ENCODE measurements at places on chromosomes 12 and 14.

DNA sequence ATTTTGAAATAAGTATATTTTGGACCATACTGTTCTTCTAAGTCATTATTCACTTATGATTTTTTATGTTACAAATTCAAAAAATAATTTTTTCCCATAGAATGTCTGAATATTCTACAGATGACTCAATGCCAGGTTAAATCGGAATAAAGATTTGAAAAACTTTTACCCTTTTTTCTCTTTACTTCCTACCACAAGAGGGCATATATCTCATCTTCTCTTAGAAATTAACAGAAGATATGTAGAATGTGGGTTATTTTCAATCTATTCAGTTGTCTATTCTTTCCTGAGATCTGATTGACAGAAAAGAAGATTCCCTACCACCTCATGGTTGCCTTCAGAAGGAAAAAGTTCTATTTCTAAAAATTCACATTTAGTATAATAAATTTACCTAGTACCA is 53.0 kb upstream of the KITLG start:
- peak; percentile 5 for DNase-seq

DNA sequence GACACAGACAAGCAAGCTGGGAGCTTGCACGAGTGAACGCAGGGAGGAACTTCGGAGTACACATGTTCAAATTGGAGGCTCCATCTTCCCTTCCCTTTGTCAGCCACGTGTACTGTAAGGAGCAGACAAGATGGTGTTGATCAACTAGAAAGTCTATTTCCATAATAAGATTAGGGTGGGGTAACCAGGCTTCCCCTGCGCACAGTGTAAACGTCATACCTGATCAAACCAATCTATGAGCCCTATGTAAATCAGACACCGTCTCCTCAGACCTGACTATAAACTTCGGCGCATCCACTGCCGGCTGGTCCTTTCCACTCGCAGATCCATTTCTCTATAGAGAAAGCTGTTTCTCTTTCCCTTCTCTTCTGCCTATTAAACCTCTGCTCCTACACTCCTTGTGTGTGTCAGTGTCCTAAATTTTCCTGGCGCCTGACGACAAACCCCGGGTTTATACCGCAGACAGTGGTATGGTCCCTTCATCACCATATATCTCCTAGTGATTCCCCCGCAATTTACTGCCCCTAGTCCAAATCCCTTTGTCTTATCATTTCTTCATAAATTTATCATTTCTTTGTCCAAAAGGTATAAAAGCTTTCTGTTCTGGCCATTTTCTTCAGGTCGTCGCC is 7.5 kb upstream of the ETFBKMT start:
- no peak for DNase-seq

GRCh38 chr12:20132818-20133217 is 235.5 kb upstream of the PDE3A start:
- DNase-seq = no peak

GRCh38 chr12:121089031-121089812 is 43.5 kb upstream of the P2RX7 start:
- no peak for DNase-seq

DNA sequence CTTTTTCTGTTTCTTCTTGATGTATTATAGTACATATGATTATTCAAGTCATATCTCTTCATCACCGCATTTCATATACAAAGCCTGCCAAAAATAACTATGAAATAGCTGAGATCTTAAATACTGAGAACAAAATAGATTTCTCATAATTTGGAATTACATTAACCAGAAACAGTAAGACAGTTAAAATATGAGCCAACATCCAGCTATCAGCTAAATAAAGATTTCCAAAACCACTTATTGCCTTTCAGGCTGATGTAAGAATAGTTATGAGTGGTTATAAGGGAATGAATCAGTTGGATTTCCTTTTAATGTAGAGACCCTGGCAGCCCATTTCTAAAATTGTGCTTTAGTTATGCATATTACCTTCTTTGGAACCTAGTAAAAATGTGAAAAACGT is 47.4 kb downstream of the TMEM117 start:
- no peak for DNase-seq

GRCh38 chr12:75269209-75269608 is 59.6 kb upstream of the KCNC2 start:
- DNase-seq = no peak

- no peak for DNase-seq
Measured at GRCh38 chr12:130813949-130814348, 25.1 kb downstream of the STX2 start.

DNA sequence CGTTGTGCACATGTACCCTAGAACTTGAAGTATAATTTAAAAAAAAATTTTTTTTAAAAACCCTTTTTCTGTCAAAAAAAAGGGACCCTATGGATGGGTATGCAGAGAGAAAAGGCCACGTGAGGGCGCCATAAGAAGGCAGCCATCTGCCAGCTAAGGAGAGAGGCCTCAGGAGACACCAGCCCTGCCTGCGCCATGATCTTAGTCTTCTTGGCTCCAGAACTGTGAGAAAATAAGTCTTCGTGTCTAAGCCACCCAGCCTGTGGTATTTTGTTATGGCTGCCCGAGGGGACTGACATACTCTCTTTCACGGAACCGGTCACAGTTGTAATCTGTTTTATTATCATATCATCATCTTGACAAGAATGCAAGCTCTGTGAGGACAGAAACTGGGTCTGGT is 174.8 kb downstream of the EFCAB11 start:
- DNase-seq = no peak

DNA sequence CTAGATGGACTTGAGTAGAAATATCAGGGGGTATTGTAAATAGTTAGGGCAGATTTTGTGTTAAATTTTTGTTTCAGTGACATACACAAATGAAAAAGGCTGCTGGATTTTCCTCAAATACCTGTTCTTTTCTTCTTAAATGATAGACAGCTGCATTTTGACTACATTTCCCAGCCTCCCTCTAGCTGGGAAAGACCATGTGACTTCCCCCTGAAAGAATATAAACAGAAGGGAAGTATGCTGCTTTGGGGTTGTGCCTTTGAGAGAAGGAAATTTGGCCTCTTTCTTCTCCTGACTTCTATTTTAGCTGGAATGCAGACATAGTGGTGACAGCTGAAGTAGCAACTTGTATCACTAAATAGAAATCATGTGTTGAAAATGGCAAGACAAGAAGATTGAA is 476.1 kb upstream of the SYT1 start:
- no peak for DNase-seq

- no peak for DNase-seq
Measured at GRCh38 chr14:29671034-29671433, 256.6 kb downstream of the PRKD1 start.

DNA sequence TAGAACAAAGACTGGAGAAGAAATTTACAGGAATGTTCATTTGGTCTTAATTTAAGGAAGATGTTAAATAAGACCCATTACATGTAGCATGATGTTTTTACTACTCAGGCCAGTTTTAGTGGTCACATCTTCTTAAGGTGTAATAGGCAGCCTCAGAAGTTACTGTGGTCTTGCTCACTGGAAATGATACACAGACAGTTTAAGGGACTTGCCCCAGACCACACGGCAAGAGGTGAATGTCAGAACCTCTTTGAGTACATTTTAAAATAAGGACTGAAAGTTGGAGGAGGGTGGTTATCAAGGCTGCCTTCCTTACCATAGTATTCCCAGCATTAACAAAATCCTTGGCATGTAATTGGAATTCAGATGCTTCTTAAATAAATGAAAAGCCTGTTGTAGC is 37.9 kb downstream of the LRRK2 start:
- no peak for DNase-seq

DNA sequence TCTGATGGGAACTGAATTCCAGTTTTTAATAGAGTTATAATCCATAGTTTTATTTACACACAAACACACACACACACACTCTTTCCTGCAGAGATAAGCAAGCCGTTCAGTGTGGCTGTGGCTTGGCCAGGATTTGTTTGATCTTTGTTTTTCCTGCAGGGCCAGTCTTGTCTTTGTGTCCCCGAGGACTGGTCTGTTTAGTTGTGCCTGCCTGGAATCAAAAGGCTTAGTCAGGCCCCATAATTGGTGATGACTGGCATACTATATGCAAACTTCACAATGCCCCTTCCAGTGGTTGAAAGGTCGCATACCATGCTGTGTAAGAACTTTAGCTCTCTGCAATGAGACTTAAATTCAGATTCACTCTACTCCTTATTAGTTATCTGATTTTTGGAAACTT is 26.0 kb downstream of the WBP11 start:
- DNase-seq = peak; percentile 71

DNA sequence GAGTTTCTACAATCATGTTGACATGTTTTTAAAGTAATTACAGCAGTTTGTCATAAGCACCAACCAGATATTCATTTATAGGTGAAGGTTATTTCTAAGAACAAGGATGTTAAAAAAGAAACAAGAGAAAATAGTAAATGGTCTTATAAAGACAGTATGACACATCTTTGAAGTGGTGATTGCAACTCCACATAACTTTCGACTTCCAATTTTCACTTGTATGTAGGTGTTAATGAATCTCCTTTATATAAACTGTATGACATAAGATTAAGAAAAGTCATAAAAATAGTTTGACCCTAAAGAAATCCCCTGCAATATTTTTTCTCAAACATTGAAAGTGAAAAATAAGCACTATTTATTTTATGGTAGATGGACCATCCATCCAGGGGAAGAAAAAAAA is 144.8 kb upstream of the PTPRQ start:
- no peak for DNase-seq

GRCh38 chr14:75640876-75641275 is 19.8 kb downstream of the ERG28 start:
- no peak for DNase-seq

DNA sequence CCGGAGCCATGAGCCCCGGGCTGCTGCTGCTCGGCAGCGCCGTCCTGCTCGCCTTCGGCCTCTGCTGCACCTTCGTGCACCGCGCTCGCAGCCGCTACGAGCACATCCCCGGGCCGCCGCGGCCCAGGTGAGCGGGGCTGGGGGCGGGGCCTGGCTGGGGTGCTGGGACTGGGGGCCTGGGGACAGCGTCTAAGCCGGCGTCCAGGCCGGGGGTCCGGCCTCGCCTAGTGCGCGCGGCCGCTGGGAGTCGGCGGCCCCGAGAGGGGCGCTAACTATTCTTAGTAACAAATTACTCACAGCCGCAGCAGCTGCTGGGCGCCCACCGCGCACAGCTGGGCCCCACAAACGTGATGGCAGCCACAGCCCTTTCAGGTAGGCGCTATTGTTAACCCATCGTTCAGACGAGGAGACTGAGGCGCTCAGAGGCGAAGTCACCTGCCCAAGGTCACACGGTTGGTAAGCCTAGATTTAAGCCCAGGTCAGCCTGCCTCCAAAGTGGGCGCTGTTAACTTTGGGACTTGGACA is 374 bp downstream of the CYP46A1 start:
- DNase-seq = no peak

GRCh38 chr14:99602054-99602787 is 1.8 kb downstream of the CCDC85C start:
- peak; percentile 49 for DNase-seq

DNA sequence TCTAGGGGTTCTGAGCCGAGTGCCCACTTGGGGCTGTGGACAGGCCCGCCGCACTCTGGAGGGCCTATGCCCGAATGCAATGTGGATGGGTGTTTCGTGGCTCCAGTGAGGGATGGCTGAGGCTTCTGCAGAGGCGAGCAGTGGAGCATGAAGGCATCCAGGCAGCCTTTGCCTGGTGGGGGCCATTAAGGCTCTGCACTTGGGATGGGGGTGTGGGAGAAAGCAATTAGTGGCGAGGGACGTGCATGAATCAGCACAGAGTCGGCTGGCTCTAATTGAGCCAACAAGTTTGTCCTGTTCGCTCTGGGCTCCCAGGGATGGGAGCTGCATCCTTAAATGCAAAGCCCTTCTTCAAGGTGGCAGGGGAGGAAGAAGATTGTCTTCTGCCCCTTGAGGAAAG is 346.9 kb upstream of the FKBP4 start:
- no peak for DNase-seq

DNA sequence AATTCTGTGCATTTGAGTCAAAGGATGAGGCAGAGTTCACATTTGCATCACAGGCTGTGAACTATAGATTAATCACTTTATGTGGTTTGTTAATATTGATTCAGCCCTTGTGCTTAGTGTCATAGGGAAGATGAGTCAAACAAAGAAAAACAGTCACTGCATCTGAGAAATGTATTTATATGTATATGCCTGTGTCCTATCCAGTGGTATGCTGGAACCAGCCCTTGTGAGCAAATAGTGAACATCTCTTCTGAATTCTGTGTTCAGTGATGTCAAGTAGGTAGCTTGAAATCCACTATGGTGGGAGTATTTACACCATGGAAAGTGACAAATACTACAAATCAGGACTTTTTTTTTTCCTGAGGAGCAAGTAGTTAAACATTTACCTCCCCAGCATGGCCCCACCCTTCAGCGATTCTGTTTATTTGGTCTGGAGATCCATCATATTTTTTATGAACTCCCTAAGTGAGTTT is 128.5 kb downstream of the HMGA2 start:
- no peak for DNase-seq

DNA sequence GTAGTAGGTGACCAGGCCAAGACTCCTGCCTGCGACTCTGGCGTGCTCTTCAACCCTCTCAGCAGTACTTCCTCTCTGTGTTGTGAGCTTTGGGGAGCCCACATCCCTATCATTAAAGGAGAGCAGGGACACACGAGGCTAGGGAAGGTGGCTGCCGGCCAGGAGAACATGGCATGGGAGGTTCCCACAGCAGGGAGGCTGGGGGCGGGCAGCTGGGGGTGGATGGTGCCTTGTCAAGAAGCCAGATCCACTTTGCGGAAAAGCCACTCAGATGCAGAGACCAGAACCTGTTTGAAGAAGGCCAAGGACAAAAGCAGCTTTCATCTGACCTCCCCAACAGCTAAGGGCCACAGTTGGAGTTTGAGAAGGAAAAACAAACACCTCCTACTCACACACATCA is 198.6 kb downstream of the BCL11B start:
- DNase-seq = no peak

DNA sequence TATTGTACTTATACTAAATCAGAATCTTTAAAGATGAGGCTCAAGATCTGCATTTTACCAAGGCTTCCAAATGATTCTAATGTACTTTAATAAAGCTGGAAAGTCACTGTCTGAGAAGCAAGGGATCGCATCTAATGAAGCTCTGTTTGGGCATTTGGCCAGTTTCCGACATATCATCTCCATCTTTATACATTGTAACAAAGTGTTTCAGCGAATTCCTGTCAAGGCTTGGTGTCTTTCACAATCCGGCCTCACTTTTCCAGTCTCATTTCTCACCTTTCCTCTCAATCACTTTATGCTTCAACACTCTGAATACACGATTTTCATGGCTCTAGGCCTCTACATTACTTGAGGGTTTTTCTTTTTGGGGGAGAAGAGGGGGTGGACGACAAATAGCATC is 27.5 kb upstream of the INSM2 start:
- no peak for DNase-seq
